Stomach (tissue), 19 donors: ENCODE measurements at places on chromosomes 7 and 10.
A peak's percentile ranks its signal among the peaks of the same experiment; 100 is the strongest.

DNA sequence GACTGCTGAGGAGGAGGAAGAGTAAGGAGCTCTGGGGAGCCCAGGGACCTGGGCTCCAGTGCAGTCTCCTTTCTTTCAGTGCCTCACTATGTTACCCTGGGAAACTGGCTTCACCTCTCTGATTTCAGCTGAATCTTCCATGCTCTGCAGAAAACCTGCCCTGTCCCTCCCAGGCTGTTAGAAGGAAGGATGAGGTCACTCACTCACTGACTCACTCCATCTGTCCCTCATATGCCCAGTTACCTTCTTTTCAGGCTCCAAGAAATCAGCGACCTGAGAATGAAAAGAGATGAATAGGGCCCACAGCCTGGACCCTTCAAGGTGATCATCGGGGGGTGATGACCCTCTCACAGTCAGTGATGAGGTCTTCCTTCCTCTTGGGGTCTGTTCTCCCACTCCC, 481 bp downstream of the SFTPA2 start:
- H3K27ac ChIP-seq, result no peak overlapping the region
- no peak for DNase-seq
- H3K27me3 ChIP-seq, result peaks cover 12% of the 10 kb centered on the region
- H3K4me3 ChIP-seq, result no peak overlapping the region
- H3K4me1 ChIP-seq, result peaks cover 14% of the 10 kb centered on the region

- DNase-seq, result peak; percentile 88
- no peaks in the 10 kb centered on the region for H3K36me3 ChIP-seq
- H3K27me3 ChIP-seq, result no peaks in the 10 kb centered on the region
- H3K27ac ChIP-seq, result no peak overlapping the region
- peaks cover 9% of the 10 kb centered on the region for H3K4me1 ChIP-seq
Observed at GRCh38 chr7:137820677-137821420, 25.9 kb downstream of the DGKI start.

DNA sequence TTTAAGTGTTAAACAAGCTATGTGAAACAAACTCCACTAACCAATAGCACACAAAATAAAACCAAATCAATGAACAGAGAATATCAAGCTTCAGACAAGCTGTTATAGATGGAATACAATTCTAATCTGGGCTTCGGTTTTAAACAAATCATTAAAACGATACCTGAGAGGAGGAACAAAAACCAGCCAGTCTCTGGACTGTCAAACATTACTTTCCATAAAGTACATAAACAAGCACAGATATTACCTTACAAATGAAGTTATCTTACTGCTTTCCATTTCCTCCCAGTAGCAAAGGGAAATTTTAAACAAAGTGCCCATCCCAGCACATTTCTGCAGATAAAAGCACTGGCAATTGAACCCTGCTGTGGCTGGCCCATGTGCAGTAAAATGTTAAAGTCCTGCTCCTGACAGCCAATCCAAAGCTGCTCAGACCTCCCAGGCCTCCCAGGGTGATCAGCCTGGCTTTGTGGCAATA, 128.0 kb downstream of the NRCAM start:
- no peak overlapping the region for H3K27ac ChIP-seq
- H3K4me3 ChIP-seq, result no peak overlapping the region
- no peaks in the 10 kb centered on the region for H3K36me3 ChIP-seq
- no peak for DNase-seq
- no peaks in the 10 kb centered on the region for H3K27me3 ChIP-seq
- peaks cover 10% of the 10 kb centered on the region for H3K4me1 ChIP-seq

- H3K36me3 ChIP-seq, result no peaks in the 10 kb centered on the region
- H3K4me1 ChIP-seq, result no peaks in the 10 kb centered on the region
- no peak overlapping the region for H3K27ac ChIP-seq
- no peak overlapping the region for H3K4me3 ChIP-seq
Observed at GRCh38 chr7:69833964-69834363, 235.7 kb downstream of the AUTS2 start.

DNA sequence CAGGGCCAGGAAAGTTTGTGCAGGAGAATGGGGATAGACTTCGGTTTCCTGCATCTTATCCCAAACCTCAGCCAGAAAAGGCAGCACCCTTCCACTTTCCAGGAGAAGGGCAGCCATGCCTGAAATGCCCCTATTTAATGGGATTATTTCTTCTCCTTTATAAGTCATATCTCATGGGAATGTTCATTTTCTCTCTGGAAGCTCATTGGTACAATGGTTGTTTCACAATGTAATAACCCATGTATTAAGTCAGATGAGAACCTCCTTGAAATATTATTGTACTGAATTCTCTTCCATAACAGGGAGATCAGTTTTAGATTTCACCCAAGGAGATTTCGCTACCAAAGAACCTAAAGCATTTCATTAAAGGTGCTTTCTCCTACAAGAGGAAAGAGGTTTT, 457.5 kb downstream of the KCNMA1 start:
- H3K4me3 ChIP-seq, result no peak overlapping the region
- DNase-seq, result no peak
- no peaks in the 10 kb centered on the region for H3K4me1 ChIP-seq
- H3K27ac ChIP-seq, result peak overlapping the region; percentile 32

GRCh38 chr7:90752051-90752450, 155.9 kb downstream of the CDK14 start:
- no peak for DNase-seq
- H3K4me1 ChIP-seq, result peaks cover 12% of the 10 kb centered on the region
- H3K27me3 ChIP-seq, result no peaks in the 10 kb centered on the region
- H3K27ac ChIP-seq, result no peak overlapping the region
- H3K36me3 ChIP-seq, result no peaks in the 10 kb centered on the region
- H3K4me3 ChIP-seq, result no peak overlapping the region

DNA sequence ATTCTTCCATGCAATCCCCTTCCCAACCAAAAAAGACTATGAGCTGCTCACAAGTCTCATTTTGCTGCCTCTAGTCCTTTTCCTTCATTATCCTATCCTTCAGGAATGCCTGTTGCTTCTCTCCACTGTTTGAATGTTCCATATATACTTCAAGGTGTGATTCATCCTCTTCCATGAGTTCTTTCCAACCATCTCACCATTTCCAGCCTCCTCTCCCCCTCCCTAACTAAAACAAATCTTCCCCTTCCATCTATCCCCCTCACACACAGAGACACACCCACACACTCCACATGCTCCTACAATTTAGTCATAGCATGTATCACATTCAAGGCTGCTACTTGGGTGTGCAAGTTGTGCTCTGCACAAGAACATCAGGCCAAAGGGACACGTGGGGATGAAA, 254.3 kb downstream of the DYNC1I1 start:
- H3K27ac ChIP-seq, result no peak overlapping the region
- no peaks in the 10 kb centered on the region for H3K4me1 ChIP-seq
- H3K4me3 ChIP-seq, result no peak overlapping the region
- peaks cover 3% of the 10 kb centered on the region for H3K36me3 ChIP-seq

DNA sequence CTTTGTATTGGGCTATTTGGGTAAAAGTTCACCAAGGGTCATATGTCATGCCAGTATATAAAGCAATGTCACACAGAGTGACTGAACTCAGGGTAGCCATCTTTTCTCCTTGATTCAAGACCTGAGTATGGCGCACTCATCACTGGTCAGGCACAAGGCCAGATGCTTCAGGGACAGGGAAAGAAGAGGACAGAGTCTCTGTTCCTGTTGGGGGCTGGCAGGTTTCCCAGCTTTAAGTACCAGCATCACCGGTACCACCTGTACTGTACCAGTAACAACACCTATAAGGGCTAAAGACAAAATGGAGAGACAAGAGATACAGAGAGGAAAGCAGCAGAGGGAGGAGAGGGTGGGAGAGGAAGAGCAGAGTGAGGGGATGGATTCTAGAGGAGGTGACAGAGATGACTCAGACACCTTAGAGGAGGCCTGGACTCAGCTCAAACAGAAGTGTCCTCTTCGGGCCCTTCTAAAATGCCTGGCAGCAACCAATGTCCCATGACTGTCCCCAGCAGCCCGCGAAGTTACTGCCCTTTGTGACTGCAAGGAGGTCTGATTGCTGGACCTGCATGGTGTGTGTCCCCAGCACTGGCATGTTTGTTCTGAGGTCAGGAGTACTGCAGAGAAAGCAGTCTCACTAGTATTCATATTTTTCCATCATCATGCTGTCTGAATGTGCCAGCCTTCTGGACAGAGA, 191.3 kb downstream of the MYOF start:
- H3K36me3 ChIP-seq, result no peaks in the 10 kb centered on the region
- H3K27me3 ChIP-seq, result no peaks in the 10 kb centered on the region
- no peak overlapping the region for H3K27ac ChIP-seq
- no peak for DNase-seq
- H3K4me1 ChIP-seq, result no peaks in the 10 kb centered on the region
- no peak overlapping the region for H3K4me3 ChIP-seq

DNA sequence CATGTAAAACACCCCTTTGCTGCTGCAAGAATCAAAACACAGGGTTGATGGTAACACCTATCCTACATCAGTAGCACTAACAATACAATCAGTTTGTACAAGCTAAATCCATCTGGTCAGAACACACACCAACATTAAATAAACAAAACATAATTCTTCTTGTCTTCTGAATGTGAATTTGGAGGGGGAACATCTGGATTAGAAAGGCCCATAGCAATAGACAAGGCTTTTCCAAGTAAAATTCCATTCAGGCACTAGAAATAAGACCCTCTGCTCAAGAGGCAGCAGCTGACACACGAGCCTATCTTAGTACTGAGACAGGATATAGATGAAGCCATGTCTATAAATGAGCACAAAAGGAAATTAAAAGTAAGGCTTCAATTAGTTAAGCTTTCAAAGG, 839.9 kb upstream of the LRRTM3 start:
- DNase-seq, result no peak
- no peak overlapping the region for H3K27ac ChIP-seq
- no peak overlapping the region for H3K4me3 ChIP-seq
- no peaks in the 10 kb centered on the region for H3K4me1 ChIP-seq

DNA sequence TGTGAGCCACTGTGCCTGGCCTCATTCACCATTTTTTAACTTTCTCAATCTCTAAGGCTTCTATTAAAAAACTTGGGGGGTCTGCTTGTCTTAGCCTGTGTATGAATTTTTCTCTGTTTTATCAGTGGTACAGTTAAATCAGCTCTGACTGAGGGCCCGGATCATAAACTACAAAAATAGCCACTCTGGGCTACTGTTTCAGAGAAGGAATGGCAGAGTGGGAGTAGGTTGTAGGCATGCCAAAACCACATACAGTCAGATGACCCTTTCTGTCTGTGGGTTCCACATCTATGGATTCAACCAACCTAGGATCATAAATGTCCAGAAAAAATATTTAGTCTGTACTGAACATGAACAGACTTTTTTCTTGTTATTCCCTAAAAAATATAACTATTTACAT, 21.3 kb downstream of the TBC1D12 start:
- DNase-seq, result no peak
- no peak overlapping the region for H3K27ac ChIP-seq
- H3K4me3 ChIP-seq, result no peak overlapping the region
- peaks cover 11% of the 10 kb centered on the region for H3K4me1 ChIP-seq

DNA sequence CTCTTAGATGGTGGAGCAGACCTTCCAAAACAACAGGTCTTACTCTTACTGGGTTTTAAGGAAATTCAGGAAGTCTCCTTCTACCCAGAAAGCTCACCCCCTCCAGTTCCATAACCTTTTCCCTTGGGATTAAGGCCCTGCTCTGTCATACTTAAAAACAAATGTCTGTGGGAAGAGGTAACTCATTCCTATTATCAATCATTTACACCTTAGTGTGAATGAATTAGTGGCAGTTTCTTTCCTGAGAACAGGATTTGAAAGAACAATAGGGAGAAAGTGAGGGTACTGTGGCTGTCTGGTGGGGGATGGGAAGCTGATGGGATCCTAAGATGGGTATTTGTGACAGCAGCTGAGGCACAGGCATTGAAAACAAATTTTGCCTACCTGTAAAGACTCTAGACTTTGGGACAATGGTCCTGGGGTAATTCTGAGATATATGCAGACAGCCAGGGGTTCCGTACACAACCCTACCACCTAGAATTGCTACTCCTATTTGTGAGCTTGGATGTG, 22.2 kb upstream of the PDLIM1 start:
- no peak overlapping the region for H3K4me3 ChIP-seq
- peaks cover 38% of the 10 kb centered on the region for H3K36me3 ChIP-seq
- H3K27me3 ChIP-seq, result no peaks in the 10 kb centered on the region
- peaks cover 31% of the 10 kb centered on the region for H3K4me1 ChIP-seq
- DNase-seq, result no peak

- no peak for DNase-seq
- no peak overlapping the region for H3K4me3 ChIP-seq
- no peaks in the 10 kb centered on the region for H3K36me3 ChIP-seq
- H3K27me3 ChIP-seq, result no peaks in the 10 kb centered on the region
- H3K4me1 ChIP-seq, result no peaks in the 10 kb centered on the region
- no peak overlapping the region for H3K27ac ChIP-seq
Observed at GRCh38 chr10:131430716-131431412, 119.3 kb upstream of the TCERG1L start.

DNA sequence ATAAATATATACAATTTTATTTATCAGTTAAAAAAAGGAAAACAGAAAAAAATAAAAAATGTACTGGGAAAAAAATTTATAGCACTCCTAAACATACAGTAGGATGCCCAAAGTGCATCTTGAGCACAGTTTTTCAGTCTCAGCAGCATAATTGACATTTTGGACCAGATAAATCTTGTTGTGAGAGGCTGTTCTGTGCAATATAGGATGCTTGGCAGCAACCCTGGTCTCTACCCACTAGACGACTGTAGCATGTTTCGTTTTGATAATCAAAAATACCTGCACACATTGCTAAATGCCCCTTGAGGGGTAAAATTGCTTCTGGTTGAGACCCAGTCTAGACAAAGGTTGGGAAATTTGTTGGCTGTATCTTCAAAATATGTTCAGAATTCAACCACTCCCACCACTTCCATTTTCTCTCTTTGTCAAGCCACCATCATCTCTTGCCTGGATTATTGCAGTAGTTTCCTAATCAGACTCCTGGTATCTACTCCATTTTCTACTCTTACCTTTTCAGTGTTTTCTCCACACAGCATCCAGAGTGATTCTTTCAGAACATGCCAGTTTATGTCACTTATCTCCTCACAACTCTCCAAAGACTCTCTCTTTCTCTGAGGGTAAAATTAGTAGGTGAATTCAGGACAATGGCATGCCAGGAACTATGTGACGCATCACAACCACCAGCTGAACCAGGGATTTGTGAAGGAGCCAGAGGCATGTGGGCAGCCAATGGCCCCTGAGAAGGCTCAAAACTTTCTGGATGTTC, 91.4 kb downstream of the GPR85 start:
- no peak overlapping the region for H3K4me3 ChIP-seq
- no peaks in the 10 kb centered on the region for H3K27me3 ChIP-seq
- no peak overlapping the region for H3K27ac ChIP-seq
- H3K36me3 ChIP-seq, result no peaks in the 10 kb centered on the region
- no peaks in the 10 kb centered on the region for H3K4me1 ChIP-seq
- no peak for DNase-seq

DNA sequence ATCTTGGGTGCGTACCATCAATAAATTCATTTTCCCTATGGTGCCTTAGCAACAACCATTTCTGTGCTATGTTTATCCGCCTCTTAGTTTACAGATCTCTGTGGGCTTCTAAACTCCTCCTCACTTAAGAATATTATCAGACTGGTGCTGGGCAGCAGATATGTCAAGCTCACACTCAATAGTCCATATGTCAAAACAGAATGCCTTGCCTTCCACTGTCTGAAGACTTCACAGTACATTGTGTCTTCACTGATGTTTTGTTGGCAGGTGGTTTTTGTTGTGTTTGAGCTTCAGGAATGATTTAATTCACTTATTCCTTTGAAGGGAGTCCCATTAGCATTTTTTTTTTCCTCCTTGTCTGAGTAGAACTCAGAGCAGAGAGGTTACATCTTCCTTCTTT, 419.6 kb downstream of the DNAJB9 start:
- no peak overlapping the region for H3K4me3 ChIP-seq
- no peak for DNase-seq
- no peaks in the 10 kb centered on the region for H3K27me3 ChIP-seq
- H3K27ac ChIP-seq, result no peak overlapping the region
- no peaks in the 10 kb centered on the region for H3K4me1 ChIP-seq
- no peaks in the 10 kb centered on the region for H3K36me3 ChIP-seq
